Nephron progenitor cell (in vitro differentiated cells): ENCODE measurements at places on chromosomes 1 and 21.
A peak's percentile ranks its signal among the peaks of the same experiment; 100 is the strongest.

DNA sequence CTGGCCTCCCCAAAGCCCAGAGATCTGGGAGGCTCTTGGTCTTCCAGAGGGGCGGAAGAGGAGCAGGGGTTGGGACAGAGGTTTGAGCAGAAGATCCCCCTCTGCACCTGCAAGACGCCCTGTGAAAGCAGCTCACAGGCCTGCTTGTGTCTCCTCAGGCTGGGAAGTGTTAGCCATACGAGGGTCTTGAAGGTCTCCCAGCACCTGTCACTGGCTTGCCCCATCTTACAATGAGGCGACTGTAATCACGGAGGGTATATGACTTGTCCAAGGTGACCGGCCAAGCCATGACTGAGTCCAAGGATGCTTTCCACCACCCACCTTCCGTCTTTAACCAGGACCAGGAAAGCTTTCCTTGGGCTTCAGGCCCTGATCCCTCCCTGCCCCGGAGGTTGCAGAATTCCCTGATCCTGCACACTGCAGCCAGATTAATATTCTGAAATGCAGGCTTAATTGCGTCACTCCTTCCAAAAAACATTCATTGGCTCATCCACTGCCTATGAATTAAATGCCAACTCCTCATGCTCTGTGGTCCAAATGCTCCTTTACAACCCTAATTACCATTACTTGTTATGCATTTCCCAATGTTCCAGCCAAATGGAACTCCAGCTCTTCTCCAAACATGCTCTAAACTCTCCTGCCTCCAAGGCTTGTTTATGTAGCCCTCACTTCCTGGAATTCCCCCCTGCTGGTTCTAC lies 64.0 kb downstream of the DDX20 start:
- H3K27ac ChIP-seq = no peak overlapping the region
- no peak overlapping the region for H3K4me3 ChIP-seq
- no peaks in the 10 kb centered on the region for H3K36me3 ChIP-seq
- peaks cover 29% of the 10 kb centered on the region for H3K27me3 ChIP-seq

GRCh38 chr1:114315631-114316030 lies 162.0 kb upstream of the SYT6 start:
- peaks cover 6% of the 10 kb centered on the region for H3K27me3 ChIP-seq
- peaks cover 4% of the 10 kb centered on the region for H3K36me3 ChIP-seq
- no peak overlapping the region for H3K27ac ChIP-seq
- H3K4me3 ChIP-seq = no peak overlapping the region
- no peaks in the 10 kb centered on the region for H3K4me1 ChIP-seq
- DNase-seq = no peak

DNA sequence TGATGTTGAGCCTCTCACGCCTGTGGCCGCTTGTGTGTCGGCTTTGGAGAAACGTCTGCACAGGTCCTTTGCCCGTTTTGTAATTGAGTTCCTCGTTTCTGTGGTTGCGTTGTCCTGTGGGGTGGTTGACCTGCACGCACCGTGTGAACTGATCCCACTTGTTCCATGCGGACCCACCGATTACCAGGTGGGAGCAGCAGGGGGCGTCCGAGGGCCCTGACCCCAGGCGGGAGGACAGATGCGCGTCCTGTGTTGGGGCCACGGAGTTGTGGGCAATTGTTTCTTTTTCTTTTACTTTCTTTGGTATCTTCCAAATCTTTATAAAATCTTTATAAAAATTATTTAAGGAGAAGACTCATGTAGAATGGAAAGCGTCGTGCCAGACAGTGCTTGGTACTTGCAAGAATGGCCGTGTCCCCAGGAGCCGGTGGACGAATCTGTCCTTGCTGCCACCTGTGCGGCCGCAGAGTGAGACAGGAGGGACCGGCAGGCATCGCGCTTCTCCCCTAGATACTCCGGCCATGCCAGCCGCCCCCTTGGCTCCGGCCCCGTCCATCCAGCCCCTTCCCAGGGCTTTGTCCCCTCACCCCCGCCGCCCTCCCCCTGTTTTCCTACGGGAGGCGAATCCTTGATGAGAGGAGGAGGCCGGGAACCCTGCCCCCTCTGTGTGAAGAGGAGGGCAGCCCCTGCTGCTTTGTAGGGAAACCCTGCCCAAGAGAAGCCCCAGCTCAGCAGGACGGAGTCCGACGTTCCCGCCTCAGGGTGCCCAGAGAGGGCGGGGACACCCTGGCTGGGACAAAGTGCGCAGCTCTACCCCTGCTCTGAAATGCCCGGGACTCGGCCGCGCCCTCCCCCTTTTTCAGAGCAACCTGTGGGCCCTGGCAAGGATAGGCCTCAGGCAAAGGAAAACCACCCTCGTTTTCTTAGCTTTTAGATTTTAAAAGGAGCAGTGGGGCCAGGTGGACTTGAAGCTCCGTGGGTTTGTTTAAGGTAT lies 41.7 kb downstream of the PRKCZ start:
- peaks cover 45% of the 10 kb centered on the region for H3K4me1 ChIP-seq
- H3K36me3 ChIP-seq = no peaks in the 10 kb centered on the region
- H3K27me3 ChIP-seq = peaks cover 15% of the 10 kb centered on the region
- no peak overlapping the region for H3K4me3 ChIP-seq
- peak; percentile 80 for DNase-seq
- peak overlapping the region; percentile 5 for H3K27ac ChIP-seq

DNA sequence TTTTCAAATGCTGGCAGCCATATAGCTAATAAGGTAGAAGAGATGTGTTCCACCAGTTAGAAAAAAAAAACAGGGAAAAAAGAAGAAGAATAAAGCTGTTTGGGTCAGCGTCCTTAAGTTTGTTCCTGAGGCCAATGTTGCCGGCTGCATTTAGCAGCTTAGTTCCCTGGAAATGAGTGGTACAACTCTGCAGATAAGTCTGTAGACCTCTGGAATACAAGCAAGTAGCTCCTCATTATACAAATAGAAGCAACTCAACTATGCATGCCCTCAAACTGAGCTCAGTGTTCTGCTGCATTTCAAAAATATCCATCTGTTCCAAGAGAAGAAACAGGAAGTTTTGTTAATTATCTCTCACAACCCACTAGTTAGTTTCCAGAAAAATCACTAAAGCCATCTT lies 181.2 kb upstream of the PKN2 start:
- no peaks in the 10 kb centered on the region for H3K4me1 ChIP-seq
- no peaks in the 10 kb centered on the region for H3K27me3 ChIP-seq
- H3K27ac ChIP-seq = no peak overlapping the region
- no peak for DNase-seq

DNA sequence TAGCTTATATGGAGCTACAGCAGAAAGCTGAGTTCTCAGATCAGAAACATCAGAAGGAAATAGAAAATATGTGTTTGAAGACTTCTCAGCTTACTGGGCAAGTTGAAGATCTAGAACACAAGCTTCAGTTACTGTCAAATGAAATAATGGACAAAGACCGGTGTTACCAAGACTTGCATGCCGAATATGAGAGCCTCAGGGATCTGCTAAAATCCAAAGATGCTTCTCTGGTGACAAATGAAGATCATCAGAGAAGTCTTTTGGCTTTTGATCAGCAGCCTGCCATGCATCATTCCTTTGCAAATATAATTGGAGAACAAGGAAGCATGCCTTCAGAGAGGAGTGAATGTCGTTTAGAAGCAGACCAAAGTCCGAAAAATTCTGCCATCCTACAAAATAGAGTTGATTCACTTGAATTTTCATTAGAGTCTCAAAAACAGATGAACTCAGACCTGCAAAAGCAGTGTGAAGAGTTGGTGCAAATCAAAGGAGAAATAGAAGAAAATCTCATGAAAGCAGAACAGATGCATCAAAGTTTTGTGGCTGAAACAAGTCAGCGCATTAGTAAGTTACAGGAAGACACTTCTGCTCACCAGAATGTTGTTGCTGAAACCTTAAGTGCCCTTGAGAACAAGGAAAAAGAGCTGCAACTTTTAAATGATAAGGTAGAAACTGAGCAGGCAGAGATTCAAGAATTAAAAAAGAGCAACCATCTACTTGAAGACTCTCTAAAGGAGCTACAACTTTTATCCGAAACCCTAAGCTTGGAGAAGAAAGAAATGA lies 37.6 kb downstream of the CENPF start:
- no peaks in the 10 kb centered on the region for H3K27me3 ChIP-seq
- H3K27ac ChIP-seq = no peak overlapping the region
- H3K4me3 ChIP-seq = no peak overlapping the region
- no peaks in the 10 kb centered on the region for H3K4me1 ChIP-seq

- peaks cover 56% of the 10 kb centered on the region for H3K4me1 ChIP-seq
- peaks cover 2% of the 10 kb centered on the region for H3K27me3 ChIP-seq
- no peaks in the 10 kb centered on the region for H3K36me3 ChIP-seq
- DNase-seq = no peak
Observed at GRCh38 chr1:228405200-228405978, 1.2 kb downstream of the TRIM11 start.
